ENCODE measurements at places on chromosomes 16 and 17. TPM values are rescaled to one million over a fixed set of nuclear protein-coding genes. Genes with fewer than 3 reads are reported as not detected.

The CSH1 gene
- not detected for total RNA-seq

The NPIPB9 gene
- 0.51 TPM for total RNA-seq

The DPEP3 gene
- total RNA-seq: not detected

The C16orf96 gene
- total RNA-seq: not detected

The OTOA gene
- total RNA-seq: not detected

The SLC52A1 gene
- total RNA-seq: 0.70 TPM

The OR2C1 gene
- not detected for total RNA-seq

The MRC2 gene
- 41.5 TPM for total RNA-seq

The SHISA9 gene
- total RNA-seq: not detected

The IRX3 gene
- 13.1 TPM for total RNA-seq

The HELZ gene
- 26.8 TPM for total RNA-seq

The FAM234A gene
- total RNA-seq: 69.4 TPM

The SUPT6H gene
- 18.6 TPM for total RNA-seq

The CACNG3 gene
- total RNA-seq: not detected

The TLCD2 gene
- 5.0 TPM for total RNA-seq

The BRIP1 gene
- 5.8 TPM for total RNA-seq

The SLFN14 gene
- total RNA-seq: not detected

The NLRC3 gene
- total RNA-seq: not detected

The TRIM72 gene
- total RNA-seq: 0.28 TPM

The SGCA gene
- 0.21 TPM for total RNA-seq

The TTLL6 gene
- not detected for total RNA-seq

The AXIN2 gene
- not detected for total RNA-seq

The TNFSF12 gene
- 10.8 TPM for total RNA-seq

The CDH8 gene
- 0.21 TPM for total RNA-seq

The TP53TG3 gene
- total RNA-seq: not detected

The HES7 gene
- total RNA-seq: 1.9 TPM

The CACNG5 gene
- not detected for total RNA-seq

The KCTD19 gene
- not detected for total RNA-seq

The SDK2 gene
- total RNA-seq: 11.8 TPM

The CCL7 gene
- not detected for total RNA-seq

The TBC1D3K gene
- not detected for total RNA-seq

The SLC25A39 gene
- total RNA-seq: 225 TPM

The DVL2 gene
- 52.6 TPM for total RNA-seq

The KRTAP2-2 gene
- total RNA-seq: not detected

The GCGR gene
- total RNA-seq: not detected

The PGAP3 gene
- total RNA-seq: 9.7 TPM

The KRTAP16-1 gene
- not detected for total RNA-seq

The FASN gene
- total RNA-seq: 632 TPM

The HSPB9 gene
- not detected for total RNA-seq

The KCNH4 gene
- not detected for total RNA-seq

Measured in airway epithelial cell (primary cell).